Right renal pelvis (tissue), 4 donors: ENCODE measurements at places on chromosomes 2 and 18.

GRCh38 chr2:150267651-150268415 is 219.6 kb downstream of the RND3 start:
- no peak for DNase-seq

DNA sequence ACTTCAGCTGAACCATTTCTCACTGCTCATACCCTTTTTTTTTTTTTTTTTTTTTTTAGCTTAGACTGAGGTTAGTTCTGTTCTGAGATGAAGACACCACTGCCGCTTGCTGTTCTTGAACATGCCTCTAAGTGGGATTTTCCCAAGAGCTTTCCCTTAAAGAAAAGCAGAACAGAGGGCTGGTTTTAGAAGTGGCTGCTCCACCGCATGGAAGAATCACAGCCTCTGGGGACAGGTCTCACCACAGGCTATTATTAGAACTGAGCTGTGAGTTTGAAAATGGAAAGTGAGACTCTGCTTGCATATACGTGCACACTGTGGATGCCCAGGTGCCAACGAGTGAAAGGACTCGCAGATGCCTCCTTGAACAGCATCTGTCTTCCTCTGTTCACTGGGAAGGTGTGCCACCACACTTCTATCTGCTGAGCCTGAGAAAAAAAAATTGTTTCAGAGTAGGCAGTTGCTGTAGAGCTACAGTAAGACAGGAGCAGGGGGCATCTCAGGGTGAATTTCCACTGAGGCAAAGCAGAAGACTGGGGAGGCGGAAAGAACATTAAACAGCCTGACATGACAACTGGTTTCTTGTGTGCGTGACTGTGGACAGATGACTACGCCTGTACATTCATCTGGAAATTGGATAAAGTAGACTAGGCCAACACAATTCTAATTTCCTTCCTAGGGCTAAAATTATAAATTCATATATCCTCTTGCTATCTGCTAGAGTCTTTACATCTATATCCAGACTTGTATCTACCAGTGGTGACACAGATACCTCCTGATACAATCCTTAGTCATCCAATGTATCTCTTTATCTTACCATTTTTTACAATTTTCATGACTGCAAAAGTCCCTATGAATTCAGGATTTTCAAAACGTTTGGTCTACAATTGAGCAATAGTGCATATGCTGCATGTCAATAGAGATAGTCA is 1045.7 kb upstream of the CELF4 start:
- DNase-seq: no peak

DNA sequence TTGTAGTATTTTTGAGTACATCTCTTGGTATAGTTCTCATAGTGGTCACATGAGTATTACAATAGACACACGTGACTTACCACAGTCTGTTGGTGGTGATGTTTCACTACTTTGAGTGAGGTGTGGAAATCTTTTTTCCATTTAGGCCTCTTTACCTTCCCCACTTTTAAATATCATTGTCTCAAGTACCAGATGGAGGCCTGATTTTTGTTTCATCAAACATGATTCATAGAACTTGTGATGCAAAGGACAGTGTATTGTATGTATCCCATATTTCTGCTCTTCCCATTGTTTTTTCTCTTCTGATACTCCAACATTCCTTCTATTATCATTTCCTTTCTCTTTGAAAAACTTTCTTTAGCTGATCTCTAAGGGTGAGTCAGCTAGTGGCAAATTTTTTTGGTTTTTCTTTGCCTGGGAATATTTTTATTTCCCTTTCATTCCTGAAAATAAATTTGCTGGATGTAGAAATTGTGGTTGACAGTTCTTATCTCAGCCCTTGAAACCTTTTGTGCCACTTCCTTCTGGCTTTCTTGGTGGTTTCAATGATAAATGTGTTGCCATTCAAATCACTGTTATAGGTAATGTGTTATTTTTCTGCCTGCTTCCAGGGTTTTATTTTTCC is 32.8 kb downstream of the RFX8 start:
- no peak for DNase-seq

DNA sequence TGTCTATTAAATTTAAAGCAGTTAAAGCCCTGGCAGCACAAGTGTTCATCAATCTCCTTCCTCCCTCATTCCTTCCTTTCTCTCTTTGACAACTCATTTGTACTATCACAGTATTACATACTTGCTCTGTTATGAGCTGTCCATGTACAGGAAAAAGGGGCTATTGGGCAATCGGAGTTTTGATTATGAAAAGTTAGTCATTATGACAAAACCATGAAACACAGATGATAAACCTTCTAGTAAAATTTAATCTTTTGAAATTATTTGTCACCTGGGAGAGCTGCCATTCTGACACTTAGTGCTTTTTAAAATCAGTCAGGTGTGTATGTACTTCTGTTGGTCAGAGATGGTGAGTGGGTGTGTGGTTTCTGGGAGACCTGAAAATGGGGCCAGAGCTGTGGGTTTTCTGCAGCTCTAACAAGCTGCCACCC is 39.4 kb downstream of the MAP4K4 start:
- DNase-seq: no peak

GRCh38 chr2:145806546-145806945 is 1286.6 kb upstream of the ZEB2 start:
- no peak for DNase-seq

- DNase-seq: no peak
Measured at GRCh38 chr2:204110751-204111516, 174.4 kb downstream of the ICOS start.

- DNase-seq: no peak
Measured at GRCh38 chr18:45739848-45740247, 15.9 kb downstream of the SLC14A1 start.

DNA sequence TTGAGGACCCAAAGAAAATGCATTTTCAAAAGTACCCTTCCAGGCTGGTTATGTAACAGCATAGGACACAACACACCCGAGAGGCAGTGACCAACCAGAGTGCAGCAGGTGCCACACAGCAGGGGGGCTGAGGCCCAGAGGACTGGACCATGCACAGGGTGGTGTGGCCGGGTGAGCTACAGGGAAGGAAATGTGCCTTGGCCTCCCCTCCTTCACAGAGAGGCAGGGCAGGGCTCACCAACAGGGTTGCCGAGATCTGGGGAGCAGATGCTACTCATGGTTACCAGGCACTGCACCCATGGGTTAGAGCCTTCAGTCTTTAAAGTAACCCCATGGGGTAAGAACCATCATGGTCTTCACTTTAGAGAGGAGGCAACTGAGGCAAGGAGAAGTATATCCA is 158.4 kb downstream of the MSH2 start:
- no peak for DNase-seq

DNA sequence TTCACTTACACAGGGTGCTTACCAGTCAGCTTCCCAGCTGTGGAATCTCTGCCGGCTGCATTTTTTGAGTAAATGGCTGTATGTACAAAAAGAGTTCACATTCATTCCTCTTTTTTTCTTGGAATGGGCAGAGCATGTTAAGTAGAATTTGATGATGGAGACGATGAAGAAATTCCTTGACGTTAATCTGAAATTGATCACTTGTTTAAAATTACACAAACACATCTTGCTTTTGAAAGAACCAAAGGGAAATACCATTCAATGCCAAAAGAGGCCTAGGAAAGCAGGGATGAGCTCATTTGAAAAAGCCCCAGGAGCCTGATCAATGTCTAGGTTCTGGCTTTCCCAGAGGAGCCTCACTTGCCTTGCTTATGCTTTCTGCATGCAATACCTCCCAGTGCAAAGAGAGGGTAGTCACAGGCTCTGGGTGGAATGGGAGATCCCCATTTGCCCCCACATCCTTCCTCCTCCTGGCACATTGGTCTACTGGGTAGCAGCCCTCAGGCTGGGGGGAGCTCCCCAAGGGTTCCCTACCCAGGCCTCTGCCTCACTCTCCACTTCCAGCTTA is 12.3 kb upstream of the SMAD7 start:
- DNase-seq: no peak

GRCh38 chr18:28041366-28041765 is 135.6 kb downstream of the CDH2 start:
- no peak for DNase-seq

DNA sequence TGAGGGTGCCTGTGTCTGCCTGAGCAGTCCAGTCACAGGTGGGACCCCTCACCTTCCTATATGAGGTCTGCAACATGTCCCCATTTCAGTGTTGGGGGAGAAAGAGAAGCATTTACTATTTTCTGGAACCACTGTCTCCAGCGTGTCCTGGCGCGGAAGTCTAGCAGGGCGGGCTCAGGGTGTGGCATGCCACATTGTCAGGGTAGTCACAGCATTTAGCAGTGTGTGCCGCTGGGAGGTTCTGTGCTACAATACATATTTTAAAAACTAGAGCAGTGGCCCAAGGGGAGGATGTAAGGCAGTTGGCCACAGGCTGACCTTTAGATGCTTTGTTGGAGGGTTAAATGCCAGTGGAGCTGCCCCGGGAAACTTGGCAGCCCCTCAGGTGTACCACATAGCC is 12.5 kb downstream of the UBE2F start:
- DNase-seq: no peak

DNA sequence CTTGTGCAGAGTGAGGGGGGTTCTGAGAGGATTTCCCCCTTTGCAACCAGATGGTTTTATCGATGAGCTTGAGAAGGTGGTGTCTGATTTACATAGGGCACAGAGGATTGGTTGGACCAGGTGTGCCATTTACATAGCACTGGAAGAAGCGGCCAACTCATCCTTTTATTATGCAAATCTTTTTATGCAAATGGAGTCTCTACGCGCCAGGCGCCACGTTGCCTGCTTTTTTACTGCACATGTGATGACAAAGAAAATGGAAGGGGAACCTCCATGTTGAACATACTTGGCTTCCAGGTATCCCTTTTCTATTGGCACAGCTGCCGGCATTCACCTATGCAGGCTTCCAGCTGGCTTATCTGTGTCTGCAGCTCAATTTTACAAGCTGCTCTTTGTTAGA is 18.4 kb upstream of the TXNL4A start:
- no peak for DNase-seq

DNA sequence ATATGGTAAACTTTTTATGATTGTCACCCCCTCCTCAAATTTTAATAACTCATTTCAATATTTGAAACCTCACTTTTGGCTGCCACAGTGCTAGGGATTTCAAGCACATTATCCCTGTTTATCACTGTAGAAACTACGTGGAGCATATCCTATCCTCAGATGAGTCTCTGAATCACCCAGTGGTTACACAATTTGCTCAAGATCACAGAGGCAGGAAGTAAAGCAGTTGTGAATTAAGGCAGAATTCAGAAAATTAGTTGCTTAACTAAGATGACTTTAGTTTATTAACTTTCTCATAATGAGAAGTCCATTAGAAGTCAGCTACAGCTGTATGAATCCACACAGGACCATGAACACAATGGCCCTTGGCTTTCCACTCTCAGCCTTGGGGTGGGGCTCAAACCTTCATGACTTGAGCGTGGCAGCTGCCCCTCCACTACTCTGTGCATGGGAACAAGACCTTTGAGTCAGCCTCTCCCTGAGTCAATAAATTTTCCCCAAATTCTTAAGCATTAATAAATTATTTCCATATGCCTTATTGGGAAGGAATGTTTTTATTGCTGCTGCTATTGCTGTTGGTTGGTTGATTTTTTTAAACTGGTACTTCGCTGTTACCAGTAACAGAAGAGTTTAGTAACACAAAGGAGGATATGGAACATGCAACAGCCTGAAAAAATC is 369.0 kb downstream of the CBLN2 start:
- no peak for DNase-seq

GRCh38 chr18:60554967-60555366 is 182.4 kb upstream of the MC4R start:
- DNase-seq: no peak

GRCh38 chr2:230920167-230920566 is 4.9 kb downstream of the GPR55 start:
- no peak for DNase-seq

DNA sequence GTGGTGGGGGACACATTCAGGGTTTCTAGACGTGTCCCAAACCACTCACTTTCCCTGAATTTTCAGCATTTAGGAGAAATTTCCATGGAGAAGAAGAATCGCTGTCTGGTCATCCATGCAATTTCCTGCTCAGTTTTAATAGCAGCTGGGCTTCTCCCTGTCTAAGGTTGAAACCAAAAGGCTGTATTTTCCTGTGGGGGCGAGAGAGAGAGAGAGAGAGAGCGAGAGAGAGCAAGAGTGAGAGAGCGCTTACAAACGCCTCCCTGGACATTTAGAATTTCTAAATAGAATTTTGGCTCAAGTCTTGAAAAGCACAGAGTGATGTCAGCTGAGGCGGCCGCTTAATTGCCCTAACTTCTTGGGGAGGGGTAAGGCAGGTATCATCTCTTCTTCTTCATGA is 110.8 kb downstream of the SETBP1 start:
- no peak for DNase-seq

GRCh38 chr18:68721681-68722583 is 7.0 kb upstream of the TMX3 start:
- no peak for DNase-seq

GRCh38 chr2:2302359-2302758 is 28.7 kb downstream of the MYT1L start:
- no peak for DNase-seq

DNA sequence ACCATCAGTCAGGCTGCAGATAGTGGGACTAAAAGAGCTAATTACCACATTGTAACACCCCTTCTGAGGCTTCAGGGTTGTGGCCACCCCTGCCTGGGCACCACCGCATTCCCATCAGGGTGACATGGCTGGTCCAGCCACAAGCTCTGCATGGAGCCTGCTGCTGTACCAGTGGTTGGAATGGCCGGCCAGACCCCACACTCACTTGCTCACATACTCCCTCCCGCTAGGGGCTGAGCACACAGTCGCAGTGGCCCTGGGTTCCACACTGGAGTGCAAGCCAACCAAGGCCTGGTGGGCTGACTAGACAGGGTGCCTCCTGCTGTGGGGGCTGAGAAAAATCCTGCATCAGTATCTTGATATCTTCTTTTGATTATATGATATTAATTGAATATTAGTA is 182.8 kb upstream of the STK17B start:
- no peak for DNase-seq

DNA sequence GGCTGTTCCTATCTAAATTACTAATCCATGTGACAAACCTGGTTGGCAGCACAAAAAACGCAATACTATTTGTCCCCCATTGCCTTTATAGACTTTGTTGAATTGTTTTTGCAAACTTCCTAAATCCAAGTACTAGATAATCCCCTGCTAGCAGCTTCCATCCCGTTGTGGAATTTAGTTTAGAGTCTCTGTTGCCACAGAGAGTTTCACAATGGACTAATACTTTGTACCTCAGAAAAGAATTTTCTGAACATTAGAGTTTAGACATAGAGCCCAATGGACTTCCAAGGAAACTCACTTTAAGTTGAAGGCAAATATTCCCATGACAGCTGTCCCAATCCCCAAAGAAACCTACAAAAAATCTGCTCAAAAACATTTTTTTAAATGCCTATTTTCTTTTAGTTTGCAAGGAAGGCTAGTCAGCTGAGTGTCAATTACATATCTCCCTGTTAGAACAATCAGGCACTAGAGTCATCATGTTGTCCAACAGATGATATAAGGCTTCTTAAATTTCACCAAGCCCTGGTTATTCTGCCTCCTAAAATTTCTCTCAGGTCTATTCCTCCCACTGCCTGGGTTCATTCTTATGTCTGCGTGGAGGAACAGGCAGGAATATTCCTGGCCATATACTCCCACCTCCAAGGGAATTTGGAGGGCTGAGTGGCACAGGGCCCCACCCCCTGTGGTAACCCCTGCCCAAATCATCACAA is 27.2 kb downstream of the RNF152 start:
- DNase-seq: no peak

GRCh38 chr2:137302957-137303356 is 537.6 kb downstream of the THSD7B start:
- DNase-seq: no peak
